Ureter (tissue), 1 donor: ENCODE measurements at places on chromosomes 3 and 15. TPM values are rescaled to one million over a fixed set of nuclear protein-coding genes. Genes with fewer than 3 reads are reported as not detected.

GRCh38 chr3:150170852-150171520 is 200.3 kb upstream of the PFN2 start:
- DNase-seq, result no peak

DNA sequence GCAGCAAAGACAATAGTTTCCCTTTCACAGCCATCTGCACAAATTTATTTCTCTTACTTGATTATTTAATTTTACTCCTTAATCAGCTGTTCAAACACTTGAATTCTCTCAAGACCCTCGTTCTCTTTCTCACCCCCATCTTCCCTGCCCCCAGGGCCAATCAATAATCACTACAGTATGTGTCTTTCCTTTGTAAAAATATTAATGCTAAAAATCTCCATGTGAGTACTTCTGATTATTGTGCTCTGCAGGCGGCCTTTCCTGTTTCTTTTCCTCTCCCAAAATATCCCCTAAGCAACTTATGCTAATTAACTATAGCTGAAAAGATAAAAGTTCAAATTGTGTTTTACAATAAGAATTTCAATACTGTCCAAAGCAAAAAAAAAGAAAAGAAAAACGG is 617.0 kb upstream of the CBLB start:
- no peak for DNase-seq

DNA sequence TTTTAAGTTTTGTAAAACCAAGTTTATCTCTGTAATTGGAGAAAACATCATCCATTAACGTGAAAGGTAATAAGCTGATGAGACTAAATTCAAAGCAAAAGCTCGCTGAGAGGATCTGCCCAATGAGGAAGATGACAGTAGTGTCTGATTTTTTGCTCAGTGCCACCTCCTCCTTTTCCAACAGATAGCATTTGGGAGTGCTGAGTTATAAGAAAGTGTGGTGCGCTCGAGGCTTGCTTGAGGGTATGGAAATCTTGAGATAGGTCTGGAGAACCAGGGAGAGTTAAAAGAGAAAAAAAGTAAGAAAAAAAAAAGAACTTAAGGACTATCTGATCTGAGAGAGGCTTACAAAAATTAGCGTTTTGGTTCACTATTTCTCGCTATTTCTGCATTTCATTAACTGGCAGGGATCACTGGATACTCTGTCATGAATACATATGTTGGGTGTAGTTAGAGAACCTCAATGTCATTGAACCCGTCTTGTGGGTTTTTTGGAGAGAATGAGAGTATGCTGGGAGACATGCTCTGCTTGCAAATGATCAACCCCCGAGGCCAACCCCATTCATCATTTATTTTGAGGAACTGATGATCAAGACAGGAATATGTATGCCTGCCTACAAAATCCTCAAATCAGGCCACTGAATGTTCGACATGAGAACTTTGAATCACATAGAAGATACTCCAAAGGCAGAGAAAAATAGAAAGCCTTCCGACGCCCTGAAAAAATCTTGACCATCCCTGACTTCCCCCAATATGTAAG is 973 bp upstream of the USP13 start:
- DNase-seq, result no peak

DNA sequence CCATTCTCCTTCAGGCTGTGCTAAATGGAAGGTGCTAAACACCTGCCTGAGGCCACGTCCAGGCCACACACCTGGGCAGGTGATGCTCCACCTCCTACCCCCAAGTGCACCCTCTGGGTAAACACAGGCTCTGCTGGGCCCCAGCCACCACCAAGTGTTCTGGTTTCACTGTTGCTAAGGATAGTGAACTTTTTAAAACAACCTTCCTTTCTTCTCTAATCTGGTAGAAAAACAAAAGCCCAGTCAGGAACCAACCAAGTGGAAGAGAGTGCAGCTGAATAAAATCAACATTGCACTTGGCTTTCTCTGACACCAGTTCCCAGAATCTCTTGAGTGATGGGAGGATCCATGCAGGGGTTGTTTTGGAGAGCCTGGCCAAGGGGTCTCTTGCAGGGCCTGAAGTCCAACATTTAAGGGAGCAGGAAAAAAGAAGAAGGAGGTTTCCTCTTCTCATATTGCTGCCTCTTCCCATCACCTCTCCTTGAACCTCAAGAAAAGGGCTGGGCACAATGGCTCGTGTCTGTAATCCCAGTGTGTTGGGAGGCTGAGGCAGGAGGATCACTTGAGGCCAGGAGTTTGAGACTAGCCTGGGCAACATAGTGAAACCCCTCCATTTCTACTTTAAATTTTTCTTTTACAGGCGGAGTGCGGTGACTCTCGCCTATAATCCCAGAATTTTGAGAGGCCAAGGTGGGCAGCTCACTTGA is 26.2 kb upstream of the ATP13A3 start:
- DNase-seq, result no peak

GRCh38 chr3:103609472-103609871 is 1174.7 kb downstream of the ZPLD1 start:
- DNase-seq, result no peak

- peak; percentile 9 for DNase-seq
Observed at GRCh38 chr15:100786139-100786531, 93.5 kb upstream of the ALDH1A3 start.

DNA sequence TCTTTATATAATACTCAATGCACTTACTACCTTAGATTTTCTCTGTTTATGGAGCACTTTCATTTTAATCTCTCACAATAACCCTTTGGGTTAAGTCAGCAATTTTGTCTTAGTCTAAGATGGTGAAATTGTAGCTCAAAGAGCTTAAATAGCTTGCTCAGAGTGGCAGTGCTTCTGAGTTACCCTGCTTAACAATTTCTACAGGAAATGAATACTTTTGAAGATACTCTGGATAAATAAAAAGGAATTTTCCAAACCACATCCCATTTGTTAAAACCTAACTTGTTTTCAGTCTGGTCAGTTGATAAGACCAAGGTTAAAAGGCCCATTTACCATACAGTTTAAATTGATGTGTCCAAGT is 37.2 kb downstream of the HMG20A start:
- DNase-seq, result no peak

DNA sequence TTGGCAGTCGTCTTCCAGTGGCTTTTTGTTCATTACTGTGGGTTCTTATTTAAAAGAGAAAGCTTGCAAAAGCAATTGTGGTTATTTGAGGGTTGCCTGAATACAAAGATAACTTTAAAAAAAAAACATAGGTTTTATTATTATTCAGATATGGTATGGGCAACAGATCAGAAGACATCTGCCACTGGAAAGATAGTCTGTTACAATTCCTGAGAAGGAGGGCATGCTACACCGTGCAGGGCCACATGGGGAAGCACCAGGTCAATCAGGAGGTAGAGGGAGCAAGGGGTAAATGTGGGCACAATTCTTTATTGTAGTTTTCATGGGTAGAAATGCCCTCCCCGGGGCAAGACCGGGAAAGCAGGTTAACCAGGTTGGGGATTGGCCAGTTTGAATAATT is 46.5 kb downstream of the BBS4 start:
- DNase-seq, result no peak

- no peak for DNase-seq
Observed at GRCh38 chr3:27679691-27680090, 42.4 kb downstream of the EOMES start.

GRCh38 chr3:30511524-30512251 is 94.7 kb upstream of the TGFBR2 start:
- DNase-seq, result no peak

EPHA3 gene
- total RNA-seq, result 11.4 TPM

LRRC15 gene
- total RNA-seq, result 0.29 TPM
